ENCODE measurements at places on chromosomes 5 and 9.

GRCh38 chr5:12615141-12615820 lies 711.0 kb upstream of the CTNND2 start:
- no peak for DNase-seq

- DNase-seq: no peak
Observed at GRCh38 chr9:121567500-121568342, 68.1 kb upstream of the GGTA1 start.

GRCh38 chr9:91207729-91208418 lies 153.8 kb downstream of the AUH start:
- DNase-seq: no peak

DNA sequence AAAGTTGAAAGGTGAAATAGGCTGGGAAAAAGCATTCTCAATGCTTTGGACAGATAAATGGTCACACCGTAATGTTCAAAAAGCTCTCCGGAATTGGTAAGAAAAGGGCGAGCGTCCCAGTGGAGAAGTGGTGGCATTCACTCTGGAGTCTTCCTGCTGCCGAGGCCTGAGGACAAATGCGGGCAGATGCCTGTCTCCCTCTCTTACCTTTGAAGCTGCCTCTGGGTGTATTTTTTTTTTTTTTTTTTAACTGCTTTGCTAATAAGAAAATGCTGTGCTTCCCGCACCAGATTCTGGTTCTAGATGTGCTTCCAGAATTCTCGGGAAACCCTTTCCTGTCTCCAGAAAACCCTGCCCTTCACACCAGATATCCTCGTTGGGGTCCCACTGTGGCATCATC lies 24.4 kb upstream of the CTSL start:
- DNase-seq: no peak

GRCh38 chr5:64497386-64497785 lies 8.4 kb upstream of the RGS7BP start:
- no peak for DNase-seq

GRCh38 chr5:150540615-150541396 lies 32.9 kb downstream of the NDST1 start:
- no peak for DNase-seq

GRCh38 chr9:15720861-15721260 lies 168.0 kb downstream of the CCDC171 start:
- no peak for DNase-seq

GRCh38 chr5:7616897-7617296 lies 221.0 kb downstream of the ADCY2 start:
- no peak for DNase-seq

- no peak for DNase-seq
Observed at GRCh38 chr9:115204904-115205453, 87.0 kb upstream of the TNC start.

- peak; percentile 23 for DNase-seq
Observed at GRCh38 chr5:56561-57290, 35.2 kb upstream of the PLEKHG4B start.

DNA sequence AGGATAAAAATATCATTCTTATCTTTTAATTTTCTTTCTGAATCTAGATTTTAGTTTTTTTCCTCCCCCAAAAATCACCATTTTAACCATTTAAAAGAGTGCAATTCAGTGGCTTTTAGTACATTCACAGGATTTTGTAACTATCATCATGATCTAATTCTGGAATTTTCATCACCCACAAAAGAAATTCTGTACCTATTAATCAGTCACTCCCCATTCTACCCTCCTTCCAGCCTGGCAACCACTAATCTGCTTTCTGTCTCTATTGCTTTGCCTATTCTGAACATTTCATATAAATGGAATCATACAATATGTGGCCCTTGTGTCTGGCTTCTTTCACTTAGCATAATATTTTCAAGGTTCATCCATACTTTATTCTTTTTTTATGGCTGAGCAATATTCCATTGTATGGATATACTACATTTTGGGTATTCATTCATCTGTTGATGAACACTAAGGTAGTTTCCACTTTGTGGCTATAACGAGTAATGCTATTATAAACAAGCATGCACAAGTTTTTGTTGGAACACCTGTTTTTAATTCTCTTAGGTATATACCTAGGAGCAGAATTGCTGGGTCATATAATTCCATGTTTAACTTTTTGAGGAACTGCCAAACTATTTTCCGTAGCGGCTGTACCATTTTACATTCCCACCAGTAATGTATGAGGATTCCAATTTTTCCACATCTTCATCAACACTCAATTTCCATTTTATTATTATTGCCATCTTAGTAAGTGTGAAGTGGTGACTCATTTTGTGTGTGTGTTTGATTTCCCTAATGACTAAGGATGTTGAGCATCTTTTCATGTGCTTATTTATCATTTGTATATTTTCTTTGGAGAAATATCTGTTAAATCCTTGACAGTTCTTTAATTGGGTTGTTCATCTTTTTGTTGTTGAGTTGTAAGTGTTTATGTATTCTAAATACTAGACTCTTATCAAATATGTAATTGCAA lies 340.3 kb downstream of the CWC27 start:
- no peak for DNase-seq

DNA sequence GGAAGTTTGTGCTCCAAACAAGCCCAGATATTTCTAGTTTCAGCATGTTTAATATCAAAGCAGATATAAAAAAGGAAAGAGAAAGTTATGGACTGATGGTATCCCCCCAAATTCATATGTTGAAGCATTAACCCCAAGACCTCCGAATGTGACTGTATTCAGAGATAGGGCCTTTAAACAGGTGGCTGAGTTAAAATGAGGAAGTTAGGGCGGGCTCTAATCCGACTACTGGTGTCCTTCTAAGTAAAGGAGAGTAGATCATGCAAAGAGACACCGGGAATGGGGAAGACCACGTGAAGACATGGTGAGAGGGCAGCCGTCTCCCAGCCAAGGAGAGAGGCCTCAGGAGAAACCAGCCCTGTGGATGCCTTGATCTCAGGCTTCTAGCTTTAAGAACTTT lies 324.1 kb upstream of the KIF2A start:
- no peak for DNase-seq

Data from activated CD4-positive, alpha-beta T cell treated with anti-CD3 and anti-CD28 coated beads, Interleukin-2, amount 50 U/mL, for 48 hours (primary cell).